ENCODE measurements at places on chromosomes 16 and 17. TPM values are rescaled to one million over a fixed set of nuclear protein-coding genes. Genes with fewer than 3 reads are reported as not detected.

The HOXB7 gene
- 1.4 TPM for total RNA-seq

The LUC7L gene
- total RNA-seq = 129 TPM

- H3K4me3 ChIP-seq = no peak overlapping the region
- no peak overlapping the region for H3K27ac ChIP-seq
- peaks cover 16% of the 10 kb centered on the region for H3K4me1 ChIP-seq
- DNase-seq = no peak
Measured at GRCh38 chr16:67252609-67253497, 4.1 kb downstream of the SLC9A5 start.

GRCh38 chr16:30786936-30787612 is at the start of gene ZNF629:
ZNF629 (minus strand) TSS chr16:30787205; CDS start chr16:30784482, 2,723 bp downstream.
- H3K4me3 ChIP-seq = peak within 1 kb of the TSS; percentile 67
- peak; percentile 59 for DNase-seq
- peaks cover 11% of the 10 kb centered on the region for H3K27me3 ChIP-seq
- no peak within 1 kb of the TSS for H3K27ac ChIP-seq

- H3K4me3 ChIP-seq = no peak overlapping the region
- H3K36me3 ChIP-seq = peaks cover 42% of the 10 kb centered on the region
- H3K27ac ChIP-seq = no peak overlapping the region
- H3K27me3 ChIP-seq = no peaks in the 10 kb centered on the region
Measured at GRCh38 chr17:30278032-30278431, 13.7 kb downstream of the BLMH start.

DNA sequence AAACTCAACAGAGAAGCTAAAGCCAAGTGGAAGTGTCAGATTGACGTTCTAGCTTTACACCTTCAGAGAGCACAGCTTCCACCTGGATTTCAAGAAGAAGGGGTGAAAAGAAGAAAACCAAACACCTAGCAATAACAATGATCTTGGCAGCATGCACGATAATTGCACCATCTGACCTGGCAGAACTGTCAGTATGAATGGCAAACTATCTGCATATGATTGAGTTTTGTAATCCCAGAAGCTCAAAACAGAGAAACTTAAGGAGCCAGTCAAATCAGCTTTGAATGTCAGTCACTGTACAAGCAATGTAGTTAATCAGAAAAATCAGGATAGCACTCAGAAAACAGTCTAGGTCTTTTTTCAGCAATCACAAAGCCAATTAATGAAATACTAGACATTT is 427.1 kb downstream of the ZFHX3 start:
- no peaks in the 10 kb centered on the region for H3K36me3 ChIP-seq
- no peak overlapping the region for H3K4me3 ChIP-seq
- no peaks in the 10 kb centered on the region for H3K4me1 ChIP-seq
- no peaks in the 10 kb centered on the region for H3K27me3 ChIP-seq
- DNase-seq = no peak
